ENCODE measurements at places on chromosomes 6 and 20. TPM values are rescaled to one million over a fixed set of nuclear protein-coding genes. Genes with fewer than 3 reads are reported as not detected.
A peak's percentile ranks its signal among the peaks of the same experiment; 100 is the strongest.

DNA sequence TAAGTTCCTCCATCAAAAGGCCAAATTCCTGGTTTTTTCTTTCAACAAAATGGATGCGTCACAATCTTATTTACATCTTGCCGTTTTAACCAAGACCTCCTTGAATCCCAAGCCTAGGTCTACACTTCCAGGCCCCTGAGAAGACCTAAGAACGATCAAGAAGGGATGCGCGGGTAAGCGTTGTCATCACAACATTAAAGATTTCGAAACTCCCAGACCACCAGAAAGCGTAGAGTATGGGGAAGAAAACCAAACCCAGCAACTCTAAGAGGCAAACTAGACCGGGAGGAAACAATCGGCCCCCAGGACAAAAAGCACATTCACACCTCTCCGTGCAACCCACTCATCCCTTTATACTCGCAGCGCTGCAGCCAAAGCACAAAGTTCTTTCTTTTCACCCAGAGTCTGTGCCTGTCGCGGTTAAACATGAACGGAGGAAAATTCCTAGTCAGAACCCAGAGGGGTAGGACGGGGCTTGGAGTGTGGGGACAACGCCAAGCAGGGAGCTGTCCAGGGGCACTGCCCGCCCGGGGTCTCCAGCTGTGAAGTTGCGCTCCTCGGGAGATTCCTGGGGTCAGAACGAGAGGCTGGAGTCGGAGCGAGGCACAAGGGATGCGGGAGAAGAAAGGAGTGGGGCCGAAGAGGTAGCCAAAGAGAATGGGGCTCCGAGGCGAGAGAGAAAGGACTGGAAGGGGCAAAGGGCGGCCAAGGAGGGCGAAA is 725 bp downstream of the OSER1 start:
- DNase-seq, result no peak

DNA sequence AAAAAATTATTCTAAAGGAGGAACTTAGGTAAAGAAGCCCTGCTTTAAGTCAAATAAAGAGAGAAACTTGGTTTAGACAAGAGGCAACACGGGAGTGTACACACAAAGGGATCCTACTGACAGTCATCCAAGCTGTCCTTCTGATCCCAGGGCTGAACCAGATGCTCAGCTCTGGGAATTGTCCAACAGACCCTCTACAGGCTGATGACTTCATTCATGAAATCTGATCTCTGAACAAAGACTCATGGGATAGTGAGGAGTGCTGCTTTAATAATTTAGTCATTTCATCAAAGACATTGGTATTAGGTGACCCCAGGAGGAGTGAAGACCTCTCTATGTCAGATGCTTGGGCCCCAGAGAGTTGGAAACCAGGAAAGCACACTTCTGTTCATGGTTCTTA is 65.6 kb upstream of the ARMH2 start:
- DNase-seq, result no peak

DNA sequence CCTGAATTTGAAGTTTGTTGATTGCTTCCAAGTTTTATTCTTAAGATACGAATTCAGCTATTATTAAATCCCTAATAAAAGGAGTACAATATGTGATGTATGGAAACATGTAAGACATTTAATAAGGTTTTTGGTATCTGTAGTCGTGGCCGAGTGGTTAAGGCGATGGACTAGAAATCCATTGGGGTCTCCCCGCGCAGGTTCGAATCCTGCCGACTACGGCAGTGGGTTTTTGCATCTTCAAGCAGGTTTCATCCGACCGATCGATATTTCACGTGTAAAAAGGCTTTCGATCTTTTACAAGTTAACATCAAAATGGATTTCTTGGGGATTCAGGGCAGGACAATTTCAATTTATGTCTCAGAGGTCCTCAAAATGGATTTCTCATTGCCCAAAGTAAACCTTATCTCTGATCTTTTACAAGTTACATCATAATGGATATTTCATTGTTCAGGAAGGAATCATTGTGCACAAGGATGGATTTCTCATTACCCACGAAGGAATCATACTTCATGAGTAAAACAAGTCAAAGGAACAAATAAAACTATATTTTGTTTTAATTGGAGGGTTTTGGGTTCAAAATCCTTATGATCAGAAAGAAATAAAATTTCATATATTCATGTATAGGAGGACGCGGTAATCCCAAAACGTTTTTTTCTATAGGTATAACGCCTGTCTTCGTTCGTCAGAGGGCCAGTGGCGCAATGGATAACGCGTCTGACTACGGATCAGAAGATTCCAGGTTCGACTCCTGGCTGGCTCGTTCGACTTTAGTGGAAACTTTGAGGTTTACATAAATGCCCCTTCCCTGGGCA is 37.3 kb upstream of the BTN3A2 start:
- DNase-seq, result no peak

- DNase-seq, result no peak
These were observed 9.9 kb downstream of the GGT7 start for GRCh38 chr20:34862724-34863123.

GRCh38 chr6:107819964-107820337 is 4.2 kb downstream of the SCML4 start:
- no peak for DNase-seq

GRCh38 chr6:131862476-131862875 is 54.7 kb downstream of the ENPP1 start:
- no peak for DNase-seq

DNA sequence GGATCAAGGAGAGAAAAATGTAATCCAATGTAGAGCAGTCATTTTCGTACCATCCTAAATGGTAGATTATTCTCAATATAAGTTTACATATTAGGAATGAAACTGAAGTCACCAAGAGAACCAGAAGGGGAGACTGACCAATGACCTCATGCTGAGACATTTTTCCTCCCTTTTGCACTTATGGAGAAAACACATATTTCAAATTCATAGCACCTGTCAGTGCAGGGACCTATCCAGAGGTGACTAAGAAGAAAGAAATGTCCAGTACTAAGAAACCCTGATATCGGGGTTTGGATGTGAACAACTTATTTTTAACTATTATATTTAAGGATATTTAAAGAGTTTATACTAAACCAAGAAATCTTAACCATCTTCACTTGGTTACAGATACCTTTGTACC is 16.6 kb upstream of the LYRM2 start:
- DNase-seq, result no peak

DNA sequence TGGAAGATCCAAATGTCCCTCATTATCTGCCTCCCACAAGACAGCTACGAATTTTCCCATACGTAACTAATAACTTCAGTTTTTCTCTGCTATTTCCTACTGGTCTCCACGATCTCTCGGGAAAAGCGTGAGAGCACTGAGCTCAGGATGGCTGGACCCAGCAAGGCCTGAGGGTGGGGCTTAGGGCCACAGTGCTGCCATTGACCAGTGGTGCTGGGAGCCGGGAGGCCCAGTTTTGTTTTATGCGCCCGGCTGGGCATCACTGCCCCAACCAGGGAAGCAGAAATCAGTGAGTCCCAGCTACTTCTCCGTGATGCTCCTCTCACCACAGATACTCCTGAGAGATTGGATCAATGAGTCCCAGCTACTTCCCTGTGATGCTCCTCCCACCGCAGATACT is 238.4 kb downstream of the LY86 start:
- DNase-seq, result no peak

- DNase-seq, result no peak
These were observed 138.6 kb downstream of the CEBPB start for GRCh38 chr20:50328996-50329898.

- no peak for DNase-seq
These were observed 1.2 kb downstream of the TAB2 start for GRCh38 chr6:149318581-149319286.

- DNase-seq, result no peak
These were observed 34.8 kb downstream of the PPP1R16B start for GRCh38 chr20:38840053-38840893.

DNA sequence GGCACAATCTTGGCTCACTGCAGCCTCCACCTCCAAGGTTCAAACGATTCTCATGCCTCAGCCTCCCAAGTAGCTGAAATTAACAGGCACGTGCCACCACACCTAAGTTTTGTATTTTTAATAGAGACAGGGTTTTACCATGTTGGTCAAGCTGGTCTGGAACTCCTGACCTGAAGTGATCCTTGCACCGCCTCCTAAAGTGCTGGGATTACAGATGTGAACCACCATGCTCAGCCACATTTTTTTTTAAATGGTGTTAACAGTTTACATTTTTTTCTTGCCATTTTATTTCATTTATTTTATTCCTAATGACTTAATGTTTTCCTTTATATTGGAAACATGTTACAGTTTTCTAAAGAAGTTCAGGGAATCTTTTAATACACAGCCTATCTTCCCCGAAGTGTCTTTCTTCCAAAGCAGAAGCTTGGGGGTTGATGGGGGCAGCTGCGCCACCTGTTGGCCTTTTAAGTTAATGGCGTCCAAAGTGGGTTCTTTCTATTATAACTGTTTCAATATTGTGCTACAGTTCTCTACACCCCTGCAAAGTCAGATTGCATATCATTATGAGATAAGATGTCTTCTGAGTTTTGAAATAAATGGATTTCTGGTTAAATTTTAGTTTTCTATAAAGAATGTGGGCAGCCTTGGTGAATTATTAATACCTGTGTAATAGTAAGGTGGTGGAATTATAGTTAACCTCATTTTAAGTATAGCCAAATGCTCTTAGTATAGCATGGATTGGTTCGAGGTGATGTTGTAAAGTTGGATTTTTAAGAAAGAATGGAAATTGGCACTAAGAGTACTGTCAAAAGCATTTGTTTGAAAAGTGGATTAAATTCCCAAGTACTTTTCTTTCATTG is 42.0 kb upstream of the PLCG1 start:
- no peak for DNase-seq

DNA sequence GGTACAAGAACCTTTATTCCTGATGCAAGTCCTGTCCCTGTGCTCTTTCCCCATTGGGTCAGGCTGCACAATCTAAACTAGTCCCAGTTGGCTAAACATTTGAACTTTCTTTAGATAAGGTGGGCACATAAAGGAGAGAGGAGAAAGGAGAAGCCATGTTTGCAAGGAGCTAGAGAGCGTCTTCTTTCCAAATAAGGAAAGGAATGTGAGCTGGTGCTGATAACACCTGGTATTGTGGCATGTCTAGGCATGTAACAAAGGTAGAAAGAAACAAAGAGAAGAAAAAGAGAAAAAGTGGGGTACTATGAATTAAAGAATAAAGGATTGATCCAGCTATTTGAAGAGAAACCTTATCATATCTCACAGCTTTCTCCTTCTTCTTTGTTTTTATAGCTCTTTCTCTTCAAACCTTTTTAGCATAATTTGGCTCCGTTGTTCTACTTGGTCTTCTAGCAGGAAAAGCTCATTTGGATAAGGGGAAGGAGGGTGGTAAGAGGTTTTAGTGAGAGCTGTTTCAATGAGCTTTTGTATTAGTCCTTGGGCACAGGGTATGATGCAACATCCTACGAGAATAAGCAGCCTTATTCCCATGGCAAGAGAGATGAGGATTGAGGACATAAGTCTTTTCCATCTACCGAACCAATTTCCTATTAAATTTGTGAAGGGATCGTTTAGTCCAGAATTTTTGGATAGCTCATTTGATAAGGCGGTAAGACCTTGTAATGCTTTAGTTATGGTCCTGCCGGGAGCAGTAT is 415.5 kb upstream of the MAN1A1 start:
- DNase-seq, result no peak

DNA sequence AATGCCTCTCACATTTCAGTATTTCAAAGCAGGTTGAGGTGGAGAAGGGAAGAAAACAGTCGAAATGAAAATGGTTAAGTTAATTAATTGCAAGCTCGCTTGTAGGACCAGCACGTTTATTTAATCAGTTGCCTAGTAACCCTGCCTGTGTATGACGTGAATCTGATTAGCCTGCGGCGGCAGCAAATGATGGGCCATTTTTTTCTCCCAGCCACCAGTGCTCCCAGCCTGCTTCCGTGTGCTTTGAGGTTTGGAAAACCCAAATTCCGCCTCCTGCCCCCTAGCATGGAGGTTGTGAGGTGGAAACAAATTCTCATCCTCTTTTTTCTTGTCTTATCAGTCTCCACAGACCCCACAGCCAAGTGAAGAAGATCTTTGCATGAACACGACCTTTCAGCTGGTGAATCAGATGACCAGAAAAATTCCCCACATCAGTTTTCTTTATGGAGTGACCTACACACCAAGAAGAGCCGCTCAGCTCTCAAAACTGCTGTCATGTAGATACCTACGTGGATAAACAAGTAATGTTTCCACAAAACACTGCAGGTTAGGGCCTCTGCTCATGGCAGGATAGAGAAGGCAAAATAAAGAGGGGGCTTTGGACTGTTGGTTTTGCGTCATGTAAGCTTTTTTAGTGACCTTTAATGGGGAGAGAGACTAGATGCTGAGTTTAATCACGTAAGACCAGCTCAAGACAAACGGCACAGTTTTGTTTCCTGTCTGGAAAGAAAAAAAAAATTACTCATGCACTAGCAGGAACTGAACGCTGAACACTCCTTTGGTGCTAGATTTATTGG is 572.9 kb upstream of the NOX3 start:
- DNase-seq, result no peak

GRCh38 chr20:29410806-29411457 is 1846.5 kb upstream of the DEFB115 start:
- DNase-seq, result no peak

GRCh38 chr20:24488800-24489175 is 19.4 kb downstream of the SYNDIG1 start:
- no peak for DNase-seq

- DNase-seq, result no peak
These were observed 79.8 kb upstream of the TRAF3IP2 start for GRCh38 chr6:111685526-111685925.

DNA sequence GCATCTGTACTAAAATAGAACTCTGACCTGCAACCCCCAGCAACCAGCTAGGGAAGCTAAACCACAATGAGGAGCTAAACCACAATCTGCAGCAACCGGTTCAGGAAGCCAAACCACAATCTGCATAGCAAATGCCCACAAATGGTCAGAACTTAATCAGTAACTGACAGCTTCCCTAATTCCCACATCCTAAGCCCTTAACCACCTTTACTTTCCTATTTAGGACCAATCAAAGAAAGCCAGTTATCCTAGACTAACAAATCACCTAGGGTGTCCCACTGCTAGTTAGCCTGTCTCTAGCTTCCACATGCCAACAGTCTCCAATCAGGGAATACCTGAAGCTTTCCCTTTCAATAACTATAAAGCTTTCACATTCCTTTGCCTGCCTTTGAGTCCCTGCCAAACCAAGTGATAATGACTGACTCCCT is 424.6 kb upstream of the PTCHD4 start:
- peak; percentile 86 for DNase-seq

GRCh38 chr6:90295854-90296340 is 746 bp downstream of the BACH2 start:
- no peak for DNase-seq

GRCh38 chr6:139905404-139906052 is 531.1 kb upstream of the CITED2 start:
- DNase-seq, result no peak

- no peak for DNase-seq
These were observed 114.5 kb downstream of the FYN start for GRCh38 chr6:111758608-111759329.

GRCh38 chr6:125197795-125198269 is 44.3 kb downstream of the TPD52L1 start:
- DNase-seq, result no peak

- DNase-seq, result no peak
These were observed 55.5 kb downstream of the MRAP2 start for GRCh38 chr6:84089081-84089480.

PRND gene
- not detected for total RNA-seq

ADAM33 gene
- total RNA-seq, result 0.41 TPM

PAK5 gene
- 0.17 TPM for total RNA-seq

ZCCHC3 gene
- total RNA-seq, result 16.1 TPM

MICB gene
- 8.1 TPM for total RNA-seq

MYL9 gene
- total RNA-seq, result 58.5 TPM

RIMS1 gene
- total RNA-seq, result 0.55 TPM

DEF6 gene
- total RNA-seq, result 3.2 TPM

CST9L gene
- not detected for total RNA-seq

GSTA3 gene
- total RNA-seq, result not detected

RAET1G gene
- not detected for total RNA-seq

Measured in kidney epithelial cell (primary cell).